Stimulated activated CD8-positive, alpha-beta memory T cell treated with anti-CD3 and anti-CD28 coated beads, Interleukin-4, amount 100 ng/mL, for 4 hours (primary cell): ENCODE measurements at places on chromosomes 7 and 10.

DNA sequence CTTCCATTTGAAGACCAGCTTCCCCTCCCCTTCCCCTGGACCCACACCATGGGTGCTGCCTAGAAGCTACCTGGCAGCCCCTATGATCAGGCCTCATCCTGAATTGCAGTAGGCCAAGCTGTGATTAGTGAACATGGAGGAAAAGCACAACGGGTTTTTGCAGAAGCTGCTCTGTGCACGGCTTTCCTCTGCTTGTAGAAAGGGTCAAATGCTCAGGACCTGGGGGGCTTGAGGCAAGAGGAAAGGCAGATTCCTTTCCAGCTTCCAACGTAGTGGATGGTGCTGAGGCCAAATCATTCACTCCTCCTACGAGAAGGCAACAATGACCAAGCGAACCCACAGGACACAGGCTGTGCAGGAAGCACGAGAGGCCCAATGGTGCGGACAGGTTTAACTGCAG lies 410.3 kb upstream of the SHH start:
- no peak for DNase-seq

DNA sequence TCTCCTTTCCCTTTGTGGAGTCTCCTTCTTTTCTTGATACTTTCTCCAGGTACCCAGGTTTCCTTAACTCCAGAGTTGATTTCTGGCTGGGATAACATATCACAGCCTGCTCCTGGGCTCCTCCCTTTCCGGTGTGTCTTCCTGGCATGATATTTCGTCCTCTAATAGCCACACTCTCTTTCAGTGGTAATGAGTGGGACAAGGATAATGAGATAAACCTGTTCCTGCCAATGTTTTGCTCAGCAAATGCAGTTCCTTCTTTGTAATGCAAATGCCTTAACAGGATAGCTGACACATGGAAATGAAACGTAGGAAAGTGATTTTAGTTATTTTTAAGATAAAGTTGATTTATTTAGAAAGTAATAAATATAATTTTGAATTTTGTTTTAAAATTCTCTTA lies 168.6 kb downstream of the NRP1 start:
- DNase-seq: no peak

DNA sequence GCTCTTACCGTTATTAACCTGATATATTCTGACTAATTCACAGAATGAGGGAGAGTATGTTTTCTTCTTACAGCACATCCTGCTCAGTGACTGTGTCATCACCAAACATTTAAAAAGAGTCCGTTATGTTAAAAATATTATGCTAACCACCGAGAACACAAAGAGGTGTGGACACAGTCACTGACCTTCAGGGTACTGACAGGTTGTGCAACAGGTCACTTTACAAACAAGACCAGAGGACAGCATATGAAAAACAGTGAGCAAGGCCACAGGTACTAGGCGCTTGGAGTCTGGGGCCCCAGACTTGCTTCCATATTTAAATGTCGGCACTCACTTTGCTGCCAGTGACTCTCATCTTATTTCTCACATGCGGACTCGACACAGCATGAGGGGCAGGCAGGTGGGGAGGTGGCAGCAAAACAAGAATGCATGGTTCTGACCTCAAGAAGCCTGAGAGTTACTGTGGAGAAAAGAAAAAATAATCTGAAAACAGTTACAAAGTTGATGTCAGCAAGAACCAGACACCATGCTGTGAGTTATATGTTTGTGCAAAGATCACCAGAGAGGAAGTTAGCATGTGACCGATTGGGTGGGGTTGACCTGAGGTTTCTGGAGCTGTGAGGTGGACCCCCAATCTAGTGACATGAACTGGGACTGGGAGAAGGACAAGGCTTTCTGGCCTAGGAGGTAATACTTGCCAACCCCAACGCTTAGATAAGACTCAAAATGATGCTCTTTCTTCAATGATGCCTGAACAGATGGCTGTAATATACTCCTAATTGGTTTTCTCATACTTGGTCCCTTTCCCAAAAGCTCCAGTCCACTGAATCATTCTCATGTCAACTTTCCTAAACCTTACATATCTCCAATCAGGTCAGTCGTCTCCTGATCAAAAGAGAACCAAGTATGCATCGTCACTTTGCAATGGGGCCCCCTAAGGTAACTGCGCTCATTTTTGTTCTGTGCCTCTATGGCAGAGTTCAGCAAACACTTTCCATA lies 102.4 kb downstream of the HIPK2 start:
- no peak for DNase-seq

- no peak for DNase-seq
These were observed 9.2 kb downstream of the CCDC201 start for GRCh38 chr7:45863715-45864114.

DNA sequence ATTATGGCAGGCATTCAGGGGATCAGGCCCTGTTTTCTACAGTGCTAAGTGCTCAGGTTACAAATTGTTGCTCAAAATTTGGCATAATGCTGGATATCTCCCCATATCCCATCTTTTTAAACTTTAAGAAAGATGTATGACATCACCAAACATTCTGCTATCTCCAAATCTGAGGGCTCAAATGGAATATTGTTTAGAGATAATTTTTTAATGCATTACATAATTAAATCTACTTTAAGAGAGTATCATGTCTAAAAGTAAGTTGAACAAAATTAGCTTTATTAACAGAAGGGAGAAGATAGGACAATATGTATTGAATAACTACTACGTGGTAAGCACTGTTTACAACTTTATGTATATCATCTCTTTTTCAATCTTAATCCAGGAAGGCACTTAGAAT lies 13.9 kb downstream of the NT5C3A start:
- no peak for DNase-seq

DNA sequence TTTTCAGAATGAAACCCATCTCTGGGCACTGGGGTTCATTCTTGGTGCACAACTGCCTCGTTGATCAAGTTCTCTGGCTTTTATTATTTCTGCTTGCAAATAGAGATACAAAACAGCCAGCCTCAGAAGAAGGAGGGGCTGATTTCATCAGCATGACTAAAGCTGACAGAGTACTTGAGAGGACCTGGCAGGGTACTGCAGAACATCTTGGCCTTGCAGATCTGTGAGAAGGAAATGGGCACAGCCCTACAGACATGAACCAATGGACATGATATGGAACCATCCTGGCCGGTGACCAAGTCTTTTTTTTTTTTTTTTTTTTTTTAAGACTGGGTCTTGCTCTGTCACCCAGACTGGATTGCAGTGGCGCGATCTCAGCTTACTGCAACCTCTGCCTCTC lies 240.6 kb downstream of the VTI1A start:
- DNase-seq: no peak

- DNase-seq: no peak
These were observed 229.9 kb downstream of the MAD1L1 start for GRCh38 chr7:2002561-2003450.

DNA sequence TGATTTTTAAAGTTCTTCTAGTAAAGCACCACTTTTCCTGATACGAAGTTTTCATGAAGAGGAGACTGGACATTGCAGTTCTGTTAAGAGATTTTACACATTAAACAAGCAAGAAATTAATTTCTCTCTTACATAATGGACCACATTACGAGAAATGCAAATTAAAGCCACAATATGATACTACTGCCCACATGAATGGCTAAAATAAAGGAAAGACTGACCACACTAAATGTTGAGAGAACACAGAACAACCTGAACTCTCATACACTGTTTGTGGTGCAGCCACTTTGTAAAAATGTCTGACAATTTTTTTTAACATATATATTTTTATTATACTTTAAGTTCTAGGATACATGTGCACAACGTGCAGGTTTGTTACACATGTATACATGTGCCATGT lies 44.0 kb upstream of the HERPUD2 start:
- no peak for DNase-seq

GRCh38 chr7:142372727-142373126 lies 114.9 kb upstream of the PRSS58 start:
- no peak for DNase-seq

DNA sequence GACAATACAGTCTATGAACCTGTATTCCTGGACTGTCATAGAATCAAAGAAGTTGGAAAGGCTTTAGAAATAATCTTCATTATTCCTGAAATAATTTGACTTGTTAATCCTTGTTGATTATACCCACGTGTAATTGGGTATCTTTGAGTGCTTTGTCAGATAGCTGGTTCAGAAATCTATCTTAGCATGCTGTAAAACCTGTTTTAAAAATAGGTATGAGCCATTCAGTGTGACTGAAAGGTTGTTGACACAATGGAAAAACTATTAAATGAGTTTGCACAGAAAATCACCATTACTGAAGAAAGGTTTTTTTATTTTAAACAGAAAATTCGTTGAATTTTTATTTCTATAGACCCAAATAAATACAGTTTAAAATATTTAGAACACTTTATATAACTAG lies 38.7 kb downstream of the PHTF2 start:
- no peak for DNase-seq

DNA sequence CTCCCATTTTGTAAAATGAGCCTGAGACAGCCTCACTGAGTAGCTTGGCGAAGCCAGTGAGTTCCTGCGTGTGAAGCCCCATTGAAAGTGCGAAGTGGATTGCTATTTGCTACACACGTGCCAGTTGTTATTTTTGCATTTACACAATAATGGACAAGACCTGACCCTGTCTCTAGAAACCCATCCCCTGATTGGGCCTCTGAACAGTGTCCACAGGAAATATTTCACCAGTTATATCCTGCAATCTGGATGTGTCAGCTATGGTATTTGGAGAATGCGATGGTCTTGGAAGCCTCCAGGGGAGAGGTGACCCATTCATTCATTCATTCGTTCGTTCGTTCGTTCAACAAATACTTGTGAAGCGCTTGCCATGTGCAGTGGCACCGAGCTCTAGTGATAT lies 37.1 kb downstream of the COL13A1 start:
- DNase-seq: no peak
